NCI-H1436 treated with DMSO at 0.1 percent for 48 hours (cell line): ENCODE measurements at places on chromosomes 5 and 9.

GRCh38 chr9:127504887-127505251, 53.6 kb downstream of the LRSAM1 start:
- no peak for DNase-seq

GRCh38 chr9:111056538-111056937, 18.3 kb upstream of the LPAR1 start:
- no peak for DNase-seq

GRCh38 chr5:17154211-17154996, 63.0 kb upstream of the BASP1 start:
- DNase-seq = no peak

GRCh38 chr5:154513669-154514084, 35.6 kb upstream of the HAND1 start:
- no peak for DNase-seq

GRCh38 chr9:129783516-129784361, 19.2 kb upstream of the TOR1B start:
- no peak for DNase-seq

GRCh38 chr9:127575875-127576778, 36.0 kb upstream of the STXBP1 start:
- DNase-seq = no peak

- no peak for DNase-seq
Observed at GRCh38 chr9:76405868-76406267, 11.6 kb upstream of the RFK start.

DNA sequence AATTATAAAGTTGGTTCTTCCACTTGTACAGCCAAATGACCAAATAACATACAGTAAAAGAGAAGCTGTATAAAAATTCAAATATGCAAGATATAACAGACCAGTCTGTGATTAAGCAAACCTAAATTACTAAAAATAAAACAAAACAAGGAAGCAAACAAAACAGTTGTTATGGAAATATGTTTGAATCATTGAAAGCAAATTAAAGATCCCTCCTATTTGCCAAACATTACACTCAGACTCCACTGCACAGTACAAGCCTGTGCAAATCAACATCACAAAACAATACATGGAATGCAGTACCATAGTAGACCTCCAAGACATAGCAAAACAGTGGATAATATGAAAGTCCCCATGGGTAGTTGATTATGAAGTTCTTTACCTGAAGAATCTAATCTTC, 288.1 kb upstream of the PTGER4 start:
- no peak for DNase-seq

DNA sequence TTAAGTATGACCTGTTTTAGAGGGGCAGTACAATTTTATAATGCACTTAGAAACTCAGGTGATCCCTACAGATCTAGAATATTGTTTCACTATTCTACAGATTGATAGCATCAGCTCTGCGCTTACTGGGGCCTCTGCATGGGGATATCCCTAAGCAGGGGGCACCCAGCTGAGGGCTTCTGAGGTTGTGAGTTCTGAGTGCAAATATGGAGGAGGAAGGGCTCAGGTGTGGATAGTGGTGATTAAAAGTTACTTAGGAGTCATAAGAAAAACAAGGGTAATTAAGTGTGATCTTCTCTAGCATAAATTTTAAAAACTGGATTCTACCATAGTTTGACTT, 274.4 kb downstream of the EFNA5 start:
- no peak for DNase-seq

GRCh38 chr5:171323806-171324632, 15.0 kb downstream of the TLX3 start:
- no peak for DNase-seq

DNA sequence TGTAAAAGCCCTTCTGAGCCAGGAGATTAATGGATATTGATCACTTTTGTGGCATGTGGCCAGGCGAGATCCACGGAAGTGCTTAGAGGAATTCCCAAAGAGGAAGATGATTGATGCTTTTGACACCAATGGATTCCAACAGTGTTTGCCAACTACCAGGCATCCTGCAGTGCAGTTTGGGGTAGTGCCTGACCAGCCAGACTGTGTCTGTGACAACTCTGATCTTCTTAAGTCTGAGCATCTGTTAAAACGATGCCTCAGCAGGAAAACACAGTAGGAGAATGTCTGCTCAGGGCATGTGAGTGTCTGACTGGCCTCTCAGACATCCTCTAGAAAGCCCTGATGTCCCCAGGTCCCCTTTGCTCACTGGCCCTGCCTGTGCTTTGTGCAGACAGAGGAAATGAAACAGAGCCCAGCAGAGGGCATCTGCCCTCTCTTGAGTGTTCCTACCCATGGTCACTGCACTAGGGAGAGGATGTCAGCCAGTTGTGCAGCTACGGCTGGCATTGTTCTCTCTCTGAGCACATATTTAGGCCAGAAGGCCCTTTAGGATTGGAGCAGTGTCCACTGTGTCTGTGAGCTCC, 57.0 kb downstream of the TRPC7 start:
- DNase-seq = no peak

DNA sequence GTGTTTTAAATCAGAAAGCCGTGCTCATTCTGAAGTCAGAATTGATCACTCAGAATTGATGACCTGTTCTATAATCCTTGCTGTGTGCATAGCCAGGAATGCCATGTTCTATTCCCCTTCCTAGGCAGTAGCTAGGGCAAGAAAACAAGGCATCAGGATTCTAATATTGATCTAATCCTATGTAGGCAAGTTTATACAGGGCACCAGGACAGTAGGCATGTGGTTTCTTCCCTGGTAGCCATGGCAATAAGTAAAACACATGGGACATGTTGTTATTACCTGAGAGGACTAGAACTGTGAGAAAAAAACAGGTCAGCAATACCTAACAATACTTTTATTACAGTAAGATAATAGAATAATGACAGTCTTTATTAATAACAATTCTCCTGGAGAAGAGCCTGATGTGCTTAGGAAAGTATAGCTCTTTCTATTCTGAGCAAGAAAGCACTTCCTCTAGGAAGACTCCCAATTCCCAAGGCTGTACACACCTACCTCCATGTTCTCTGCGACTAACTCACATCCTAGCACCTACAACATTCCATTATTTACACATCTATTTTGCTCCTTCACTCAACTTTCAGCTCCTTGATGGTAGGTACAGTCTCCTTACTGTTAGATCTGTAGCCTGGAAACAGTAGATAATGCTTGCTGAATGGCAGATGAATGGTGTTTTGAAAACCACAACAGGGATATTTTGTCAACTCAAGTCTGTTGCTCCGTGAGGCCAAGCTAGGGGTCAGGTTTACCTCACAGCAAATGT, 70.8 kb downstream of the STX17 start:
- no peak for DNase-seq

- DNase-seq = no peak
Observed at GRCh38 chr5:124730381-124730780, 16.1 kb downstream of the ZNF608 start.

- DNase-seq = no peak
Observed at GRCh38 chr9:97468658-97469448, 32.6 kb upstream of the TMOD1 start.

DNA sequence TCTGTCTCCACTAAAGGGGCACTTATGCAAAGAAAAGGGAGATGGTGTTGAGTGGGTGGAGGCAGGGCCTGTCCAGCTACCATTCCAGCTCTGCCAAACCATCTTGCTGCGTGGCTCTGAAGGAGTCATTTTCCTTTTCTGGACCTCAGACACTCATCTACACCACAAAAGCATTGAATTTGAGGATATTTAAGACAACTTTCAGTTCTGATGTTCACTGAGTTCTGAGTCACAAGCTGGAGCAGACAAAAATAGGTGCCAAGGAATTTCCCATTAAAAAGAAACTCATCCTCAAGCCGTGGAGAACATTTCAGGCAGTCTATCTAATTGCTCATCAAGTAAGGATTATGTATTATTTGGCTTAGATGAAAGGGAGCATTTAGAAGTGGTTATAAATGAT, 195.0 kb upstream of the TBC1D2 start:
- DNase-seq = no peak

- DNase-seq = no peak
Observed at GRCh38 chr5:108141676-108142075, 240.2 kb downstream of the FBXL17 start.

DNA sequence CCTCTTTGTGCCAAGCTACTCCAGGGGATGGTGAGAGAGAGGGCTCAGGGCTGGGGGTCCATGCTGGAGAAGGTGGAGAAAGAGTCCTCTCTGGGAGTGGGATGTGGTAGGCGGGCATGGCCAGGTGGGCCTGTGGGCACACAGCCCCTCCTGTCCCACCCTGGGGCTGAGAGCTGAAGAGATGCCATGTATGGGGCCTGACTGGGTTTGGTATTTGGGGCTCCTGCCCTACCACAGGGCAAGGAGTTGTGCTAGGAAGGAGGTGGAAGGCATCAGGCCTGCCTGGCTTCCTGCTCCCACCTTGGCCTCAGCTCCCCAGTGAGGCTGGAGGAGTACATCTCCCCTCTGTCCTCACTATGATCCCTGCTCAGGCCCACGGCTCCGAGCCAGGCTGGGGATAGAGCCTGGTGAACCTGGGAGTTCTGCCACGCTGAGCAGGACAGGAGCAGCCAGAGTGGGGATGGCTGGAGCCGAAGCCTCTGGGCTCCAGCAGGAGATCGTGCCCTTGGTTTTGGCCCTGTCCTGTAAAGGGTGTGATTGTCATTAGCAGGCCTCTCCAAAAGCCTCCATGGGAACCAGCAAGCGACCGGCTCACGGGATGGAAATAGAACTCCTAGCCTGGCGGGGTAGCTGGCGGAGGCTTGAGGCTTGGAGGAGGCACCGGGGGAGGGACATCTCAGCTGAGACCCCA, 75.5 kb downstream of the CACNA1B start:
- no peak for DNase-seq

GRCh38 chr9:118104363-118104762, 400.2 kb downstream of the TLR4 start:
- no peak for DNase-seq

DNA sequence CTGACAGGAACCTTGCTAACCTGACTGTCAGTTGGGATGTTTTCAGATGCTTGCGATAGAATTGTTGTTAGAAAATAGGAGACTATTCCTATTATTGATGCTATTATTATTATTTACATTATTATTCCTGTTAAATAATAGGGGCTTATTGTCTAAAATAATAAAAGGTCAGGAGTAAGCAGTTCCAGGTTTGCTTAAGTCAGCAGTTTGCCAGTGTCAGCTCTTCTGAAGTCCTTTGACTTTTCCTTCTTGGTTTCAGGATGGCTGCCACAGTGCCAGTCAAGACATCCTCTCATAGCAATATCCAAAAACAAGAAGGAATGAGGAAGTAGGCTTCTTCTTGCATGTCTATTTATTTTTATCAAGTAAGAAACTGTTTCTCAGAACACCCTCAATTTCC, 141.7 kb upstream of the MARCHF11 start:
- no peak for DNase-seq

GRCh38 chr5:60163762-60164161, 270.2 kb upstream of the PDE4D start:
- DNase-seq = no peak

DNA sequence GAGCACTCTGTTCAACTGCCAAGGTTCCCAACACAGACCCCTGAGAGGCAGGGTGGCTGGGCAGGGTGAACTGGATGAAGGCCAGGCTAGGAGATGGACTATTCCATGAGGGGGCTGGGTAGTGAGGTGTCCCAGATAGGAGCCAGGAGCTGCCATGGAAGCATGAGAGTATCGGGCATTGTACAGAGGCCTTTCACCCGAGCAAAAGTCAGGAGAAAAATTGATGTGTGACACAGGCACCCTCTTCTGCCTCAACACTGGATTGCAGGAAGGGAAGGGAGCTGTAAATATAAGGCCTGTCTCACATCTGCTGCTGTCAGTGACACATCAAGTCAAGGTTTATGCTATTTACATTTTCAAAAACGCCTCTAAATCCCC, 74.6 kb downstream of the UBAP1 start:
- no peak for DNase-seq

GRCh38 chr5:128949847-128950546, 15.3 kb upstream of the SLC27A6 start:
- DNase-seq = no peak

DNA sequence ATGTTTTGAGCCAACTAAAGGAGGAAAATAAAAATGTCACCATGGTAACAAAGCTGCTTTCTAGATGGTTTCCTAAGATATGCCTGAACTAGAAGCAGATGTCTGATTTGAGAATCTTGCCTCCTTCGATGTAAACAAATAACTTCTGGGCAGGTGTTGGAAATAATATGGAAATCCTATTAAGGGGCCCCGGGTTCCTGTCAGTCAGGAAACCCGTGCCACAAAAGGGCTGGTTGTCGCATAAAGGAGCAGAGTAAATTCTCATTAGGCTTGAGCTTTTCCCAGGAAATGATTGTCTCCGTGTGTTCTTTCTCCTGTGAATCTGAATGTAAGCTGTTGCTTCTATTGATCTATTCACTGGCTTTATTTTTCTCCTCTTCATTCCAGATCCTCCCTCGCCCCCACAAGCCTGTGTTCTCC, 90.8 kb downstream of the TLE4 start:
- DNase-seq = no peak

DNA sequence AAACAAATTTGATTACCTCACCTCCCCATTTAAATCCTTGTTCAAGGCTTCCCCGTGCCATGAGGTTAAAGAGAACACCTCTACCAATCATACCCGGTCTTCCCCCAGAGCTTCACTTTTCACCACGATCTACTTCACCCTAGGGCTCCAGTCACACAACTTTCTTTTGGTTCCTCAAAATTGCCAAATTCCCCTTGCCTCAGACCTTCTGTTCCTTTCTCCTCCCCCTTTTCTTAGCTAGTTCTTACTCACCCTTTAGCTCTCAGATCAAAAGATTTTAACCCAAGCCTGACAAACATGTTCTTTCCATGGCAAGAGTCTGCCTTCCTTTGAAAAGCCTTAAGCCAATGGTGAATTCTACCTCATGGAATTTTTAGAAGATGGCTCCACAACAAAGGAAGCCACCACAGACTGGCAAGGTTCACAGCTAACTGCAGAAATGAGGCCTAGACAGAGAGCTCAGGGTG, 56.7 kb downstream of the MAPKAP1 start:
- no peak for DNase-seq
